GOT3 (cell line): ENCODE measurements at places on chromosomes 12 and 14.

DNA sequence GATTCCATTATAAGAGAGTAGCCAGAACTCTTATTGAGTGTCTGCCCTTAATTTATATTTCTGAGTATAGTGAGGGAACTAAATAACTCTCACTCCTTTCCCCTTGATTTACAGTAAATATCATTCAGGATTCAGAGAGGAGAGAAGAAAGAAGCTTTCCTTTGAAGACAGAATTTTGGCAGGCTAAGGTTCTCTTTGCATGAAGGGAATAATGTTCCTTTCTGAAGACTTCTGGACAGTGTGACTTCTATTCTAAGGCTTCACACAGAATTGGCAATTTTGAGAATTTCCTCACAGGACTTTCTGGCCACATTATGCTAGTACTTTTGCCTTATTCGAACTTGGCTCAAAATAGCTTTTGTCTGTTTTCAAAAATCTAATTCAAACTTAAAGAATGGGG lies 352.2 kb upstream of the FBXO33 start:
- DNase-seq, result no peak

GRCh38 chr12:47328831-47329545 lies 249.2 kb upstream of the AMIGO2 start:
- DNase-seq, result no peak

- DNase-seq, result no peak
These were observed 298.1 kb downstream of the MED13L start for GRCh38 chr12:115979351-115979750.

DNA sequence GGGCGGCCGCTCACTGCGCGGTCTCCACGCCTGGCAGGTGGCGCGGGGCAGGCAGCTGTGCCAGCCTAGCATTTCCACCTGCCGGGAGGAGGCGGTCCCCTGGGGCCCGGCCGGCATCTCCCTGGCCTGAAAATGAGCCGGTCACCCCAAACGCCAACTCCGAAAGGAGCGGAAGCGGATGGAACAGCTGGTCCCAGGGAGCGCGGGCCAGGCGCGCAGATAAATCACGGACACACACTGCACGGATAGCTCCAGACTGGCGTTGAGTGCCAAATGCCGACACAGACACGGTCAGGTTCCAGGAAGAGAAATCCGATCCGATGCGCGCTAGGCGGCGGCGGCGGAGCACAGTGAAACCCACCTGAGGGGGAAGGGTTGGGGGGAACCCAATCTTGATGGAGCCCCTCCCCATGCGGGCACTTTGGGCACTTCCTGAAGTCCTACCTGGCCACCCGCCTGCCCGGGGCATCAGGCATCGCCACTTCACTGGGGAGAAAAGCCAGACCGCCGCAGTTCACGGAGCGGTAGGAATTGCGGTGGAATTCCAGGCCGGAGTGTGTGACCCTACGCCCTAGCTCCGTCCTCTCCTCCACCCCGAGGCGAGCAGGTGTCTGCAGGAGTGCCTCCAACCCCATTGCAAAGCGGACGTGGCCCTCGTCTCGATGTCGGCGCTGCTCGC lies 624 bp upstream of the PLEKHD1 start:
- no peak for DNase-seq

DNA sequence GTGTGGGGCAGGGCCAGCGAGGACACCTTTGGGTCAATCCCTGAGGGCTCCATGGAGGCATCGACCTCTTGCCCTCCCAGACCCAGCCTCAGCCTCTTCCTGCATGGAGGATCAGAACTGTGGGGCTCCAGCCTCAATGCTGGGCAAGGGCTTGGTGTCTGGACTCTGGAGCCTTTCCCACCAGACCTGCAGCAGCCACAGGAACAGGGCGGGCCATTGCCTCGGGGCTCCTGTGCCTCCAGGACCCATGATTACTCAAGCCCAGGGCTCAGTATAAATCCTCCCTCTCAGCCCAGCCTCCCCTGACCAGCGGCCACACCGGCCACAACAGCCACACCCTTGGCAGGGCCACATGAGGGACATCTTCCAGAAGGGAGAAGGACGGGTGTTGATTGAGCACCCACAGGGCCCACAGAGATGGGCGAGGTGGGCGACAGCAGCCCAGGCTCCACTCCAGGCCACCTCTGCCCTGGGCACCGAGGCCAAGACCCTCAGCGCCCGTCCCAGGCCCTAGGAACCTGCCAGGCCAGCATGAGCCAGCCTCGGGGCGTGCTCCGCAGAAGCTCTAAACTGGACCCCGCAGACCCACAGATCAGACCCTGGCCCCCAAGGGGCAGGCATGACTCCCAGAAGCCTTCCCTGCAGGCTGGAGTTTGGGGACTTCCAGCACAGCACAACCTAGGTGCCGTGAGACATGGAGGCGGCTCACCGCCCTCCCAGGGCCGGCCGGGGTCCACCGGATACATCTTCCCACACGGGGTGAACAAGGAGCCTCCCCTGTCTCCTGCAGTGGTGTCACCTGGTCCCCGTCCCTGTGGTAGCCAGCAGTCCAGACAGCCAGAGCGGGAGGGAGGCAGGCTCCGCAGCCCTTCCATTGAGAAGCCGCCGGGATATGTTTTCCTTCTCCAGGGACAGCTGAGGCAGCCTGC lies 25.1 kb downstream of the NCOR2 start:
- DNase-seq, result no peak

- no peak for DNase-seq
These were observed 37.5 kb downstream of the ZFC3H1 start for GRCh38 chr12:71626098-71626497.

- DNase-seq, result peak; percentile 3
These were observed 908 bp downstream of the ENTPD5 start for GRCh38 chr14:74018174-74018585.

DNA sequence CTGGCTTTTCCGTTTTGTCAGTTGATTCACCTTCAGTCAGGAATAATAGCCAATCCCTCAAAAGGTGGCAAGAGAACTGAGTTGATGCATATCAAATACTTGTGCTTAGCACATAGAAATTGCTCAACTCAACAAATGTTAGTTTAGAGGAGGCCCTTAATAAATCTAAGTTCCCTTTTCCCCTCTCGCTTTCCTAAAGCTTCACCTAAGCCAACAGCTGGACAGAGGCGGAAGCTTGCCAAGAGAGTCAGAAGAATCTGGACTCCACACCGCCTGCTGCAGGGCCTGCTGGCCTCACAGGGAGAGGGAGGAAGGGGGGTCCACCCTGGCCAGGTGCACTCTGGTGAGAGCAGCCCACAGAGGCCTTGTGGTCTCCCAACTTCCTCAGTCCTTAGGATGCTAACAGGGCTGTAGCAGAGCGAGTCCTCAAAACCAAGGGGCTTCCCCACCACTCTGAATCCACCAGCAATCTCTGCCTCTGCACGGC lies 213.1 kb downstream of the CHST11 start:
- DNase-seq, result no peak

DNA sequence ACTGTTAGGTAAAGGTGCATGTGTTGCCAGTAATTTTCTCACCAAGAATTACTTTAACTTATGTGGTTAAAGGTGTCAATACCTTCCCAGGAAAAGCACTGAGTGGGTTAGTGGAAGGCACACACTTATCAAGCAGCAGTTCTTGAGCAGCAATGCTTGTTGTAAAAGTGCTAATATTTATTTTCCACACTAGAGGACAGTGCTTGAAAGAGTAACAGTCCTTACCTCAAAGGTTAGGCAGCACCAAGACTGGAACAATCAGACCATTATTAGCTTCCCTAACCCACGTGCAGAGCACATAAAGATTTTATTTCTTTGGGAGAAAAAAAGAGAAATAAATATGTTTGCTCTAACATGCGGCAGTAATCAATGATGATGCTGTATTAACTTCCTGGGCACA lies 48.8 kb upstream of the KRR1 start:
- DNase-seq, result no peak

DNA sequence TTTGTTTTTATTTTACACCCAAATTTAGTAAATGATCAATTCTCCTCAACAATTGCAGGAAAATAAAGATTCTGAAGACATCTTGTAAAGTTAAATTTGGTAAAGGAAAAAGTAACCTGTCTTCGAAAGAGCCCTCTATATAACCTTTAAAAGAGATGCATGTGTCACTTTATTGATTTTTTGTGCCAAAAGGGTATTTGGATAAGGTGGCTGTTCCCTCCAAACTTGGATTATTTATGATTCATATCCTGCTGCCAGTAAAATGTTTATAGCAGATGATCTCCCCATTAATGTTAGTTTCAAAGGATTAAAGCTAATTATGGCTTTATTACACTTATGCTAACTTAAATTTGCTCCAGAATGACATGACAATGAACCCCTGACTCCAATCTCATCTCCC lies 98.8 kb downstream of the DUSP6 start:
- no peak for DNase-seq

- DNase-seq, result no peak
These were observed 422.3 kb upstream of the DCN start for GRCh38 chr12:91604897-91605296.

DNA sequence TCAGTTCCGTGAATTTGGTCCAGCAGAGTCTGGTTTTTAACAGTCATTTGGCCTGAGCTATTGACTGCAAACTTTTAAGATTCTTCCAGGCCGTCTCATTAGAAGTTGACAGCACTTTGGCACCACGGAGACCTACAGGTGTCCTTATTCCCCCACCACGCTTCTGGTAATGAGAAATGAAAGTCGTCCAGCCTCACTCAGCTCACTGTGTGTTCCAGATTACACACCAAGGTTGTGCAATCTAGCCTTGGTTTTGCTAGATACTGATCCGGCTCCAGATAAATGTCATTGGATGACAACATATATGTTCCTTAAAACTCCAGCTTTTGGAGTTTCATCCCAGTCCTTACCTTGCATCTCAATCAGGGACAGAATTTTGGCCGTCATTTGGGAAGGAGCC lies 210.4 kb downstream of the CHST11 start:
- DNase-seq, result no peak

DNA sequence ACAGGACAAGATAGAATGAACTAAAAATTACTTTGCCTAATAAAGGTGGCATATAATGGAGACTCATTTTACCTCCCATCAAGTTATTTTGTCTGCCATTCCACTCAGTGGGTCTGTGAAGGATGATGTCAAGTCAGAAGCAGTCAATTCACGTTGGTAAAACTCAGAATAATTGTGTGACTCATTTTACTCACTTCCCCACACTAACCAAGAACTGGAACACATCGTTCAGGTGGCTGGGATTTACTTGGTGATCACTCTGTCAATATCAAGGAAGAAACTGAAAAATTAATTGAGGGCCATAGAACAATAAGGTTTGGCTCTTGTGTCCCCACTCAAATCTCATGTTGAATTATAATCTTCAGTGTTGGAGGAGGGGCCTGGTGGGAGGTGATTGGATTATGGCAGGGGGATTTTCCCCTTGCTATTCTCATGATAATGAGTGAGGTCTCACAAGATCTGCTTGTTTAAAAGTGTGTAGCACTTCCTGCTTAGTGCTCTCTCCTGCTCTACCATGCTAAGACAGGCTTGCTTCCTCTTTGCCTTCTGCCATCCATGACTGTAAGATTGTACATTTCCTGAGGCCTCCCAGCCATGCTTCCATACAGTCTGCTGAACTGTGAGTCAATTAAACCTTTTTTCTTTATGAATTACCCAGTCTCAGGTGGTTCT lies 35.7 kb upstream of the GTF2A1 start:
- DNase-seq, result no peak

DNA sequence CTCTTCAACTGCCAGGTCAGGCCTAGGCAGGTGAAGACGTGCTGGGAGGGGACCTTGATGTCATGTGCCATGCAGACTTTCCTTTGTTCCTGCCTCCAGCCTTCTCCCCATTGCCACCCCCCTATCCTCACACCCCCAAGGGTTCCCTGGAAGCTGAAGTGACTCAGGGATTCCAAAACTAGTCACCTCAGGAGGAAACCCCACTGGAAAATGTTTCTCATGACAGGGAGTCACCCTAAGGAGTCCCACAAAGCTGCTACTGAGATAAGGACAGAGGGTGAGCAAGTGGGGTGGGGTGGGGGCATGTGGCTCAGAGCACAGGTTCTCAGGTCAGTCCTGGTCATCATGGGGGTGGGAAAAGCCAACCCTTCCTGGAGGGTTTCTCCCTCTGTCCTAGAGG lies 2.4 kb upstream of the IL25 start:
- no peak for DNase-seq

GRCh38 chr12:123532019-123532418 lies 1.5 kb downstream of the RILPL1 start:
- no peak for DNase-seq

- DNase-seq, result no peak
These were observed 5.4 kb upstream of the MRPS35 start for GRCh38 chr12:27705263-27705662.

GRCh38 chr12:31321897-31322228 lies 4.1 kb downstream of the SINHCAF start:
- DNase-seq, result no peak

- DNase-seq, result no peak
These were observed 274.7 kb downstream of the SLC6A15 start for GRCh38 chr12:84637926-84638325.

- no peak for DNase-seq
These were observed 151.6 kb upstream of the SYT1 start for GRCh38 chr12:78712834-78713481.

DNA sequence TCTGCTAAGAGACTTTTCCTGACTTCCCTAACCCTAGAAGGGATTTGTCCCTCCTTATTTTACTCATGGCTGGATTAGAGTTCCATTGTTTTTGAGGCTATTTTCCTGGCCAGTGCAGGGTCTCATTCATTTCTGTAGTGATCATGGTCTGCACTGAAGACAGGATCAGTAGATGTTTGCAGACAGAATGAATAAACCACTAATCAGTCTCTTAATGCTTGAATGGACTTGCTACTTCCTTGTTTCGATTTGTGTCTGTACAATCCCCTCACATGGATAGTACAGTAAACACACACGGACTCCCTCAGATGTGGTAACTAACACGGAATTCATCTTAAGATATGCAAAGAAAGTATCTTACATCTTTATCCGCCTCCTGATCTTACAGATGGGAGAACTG lies 102.6 kb upstream of the PRB2 start:
- DNase-seq, result no peak

GRCh38 chr12:40063414-40063813 lies 42.5 kb downstream of the SLC2A13 start:
- no peak for DNase-seq

DNA sequence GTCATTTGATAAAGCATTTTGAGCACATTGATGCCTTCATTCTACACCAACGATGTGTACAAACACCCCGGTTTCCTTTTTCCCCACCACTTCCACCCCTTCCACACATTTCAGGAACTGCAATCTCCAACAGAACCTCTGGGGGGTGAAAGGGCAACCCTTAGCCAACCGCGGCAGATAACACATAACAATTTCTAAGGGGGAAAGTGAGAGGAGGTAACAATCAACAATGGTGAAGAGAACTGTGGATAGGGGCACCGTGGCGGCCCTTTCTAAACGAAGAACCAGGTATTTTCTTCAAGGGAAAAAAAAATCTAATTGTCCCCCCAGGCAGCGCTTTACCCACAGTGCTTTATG lies 1.1 kb downstream of the KITLG start:
- DNase-seq, result no peak

GRCh38 chr12:42652048-42652447 lies 62.5 kb upstream of the PRICKLE1 start:
- no peak for DNase-seq

- DNase-seq, result no peak
These were observed at the start of gene OASL for GRCh38 chr12:121038861-121039668. Gene OASL (minus strand): TSS chr12:121039246. CDS start chr12:121038971, 275 bp downstream.

GRCh38 chr12:117014342-117014887 lies 84.8 kb downstream of the TESC start:
- DNase-seq, result no peak
